LoVo (cell line): ENCODE measurements at places on chromosomes 12 and 14.
A peak's percentile ranks its signal among the peaks of the same experiment; 100 is the strongest.

GRCh38 chr12:10331642-10332239, 24.1 kb downstream of the KLRD1 start:
- DNase-seq: peak; percentile 73

GRCh38 chr12:33639975-33640374, 200.4 kb upstream of the SYT10 start:
- peak; percentile 20 for DNase-seq

GRCh38 chr14:58133739-58134138, 18.3 kb downstream of the ARMH4 start:
- no peak for DNase-seq

- peak; percentile 96 for DNase-seq
These were observed 101.2 kb upstream of the SLC38A2 start for GRCh38 chr12:46473634-46474329.

DNA sequence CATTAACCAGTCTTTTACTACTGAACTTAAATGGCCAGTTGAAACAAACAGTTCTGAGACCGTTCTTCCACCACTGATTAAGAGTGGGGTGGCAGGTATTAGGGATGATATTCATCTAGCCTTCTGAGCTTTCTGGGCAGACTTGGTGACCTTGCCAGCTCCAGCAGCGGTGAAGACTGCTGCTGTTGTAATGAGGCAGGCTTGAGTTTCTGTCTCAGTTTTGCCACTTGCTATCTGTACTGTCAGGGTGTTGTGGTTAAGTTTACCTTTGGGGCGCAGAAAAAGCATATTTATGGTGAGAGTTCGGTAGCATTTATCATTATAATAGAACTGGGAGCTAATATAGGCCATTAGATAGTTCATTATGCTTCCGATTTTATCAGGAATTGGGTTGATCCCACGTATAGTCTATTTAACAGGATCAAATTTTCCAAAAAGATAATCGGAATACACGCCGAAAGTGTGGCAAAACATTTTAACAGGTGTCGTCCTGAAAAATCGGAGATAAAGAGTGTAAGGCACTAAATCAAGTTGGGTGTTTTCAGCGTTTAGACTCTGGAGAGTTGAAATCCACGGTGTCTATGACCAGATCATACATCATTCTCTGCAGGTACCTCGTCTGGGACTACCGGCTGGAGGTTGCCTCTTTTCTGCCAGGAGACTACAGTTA, 688 bp upstream of the NECAP1 start:
- peak; percentile 31 for DNase-seq

- no peak for DNase-seq
These were observed 23.6 kb downstream of the PYGL start for GRCh38 chr14:50920482-50921230.

DNA sequence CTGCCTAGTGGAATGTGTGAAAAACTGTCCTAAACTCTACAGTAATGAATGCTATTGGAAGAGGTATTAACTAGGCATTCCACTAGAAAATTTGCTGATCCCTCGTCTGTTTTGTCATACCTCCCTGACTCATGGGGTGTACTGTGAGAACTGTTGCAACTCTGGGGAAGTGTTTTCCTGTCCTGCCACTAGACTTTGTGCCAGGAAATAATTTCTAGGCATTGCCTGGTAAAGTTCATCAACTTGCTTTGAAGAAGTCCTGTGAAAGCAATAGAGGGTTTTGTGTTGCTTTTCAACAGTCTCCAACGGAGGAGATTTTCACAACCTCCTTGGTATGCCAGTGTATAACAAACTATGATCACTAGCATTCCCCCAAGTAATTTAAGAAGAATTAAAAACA, 139.9 kb downstream of the AKAP6 start:
- DNase-seq: peak; percentile 8

DNA sequence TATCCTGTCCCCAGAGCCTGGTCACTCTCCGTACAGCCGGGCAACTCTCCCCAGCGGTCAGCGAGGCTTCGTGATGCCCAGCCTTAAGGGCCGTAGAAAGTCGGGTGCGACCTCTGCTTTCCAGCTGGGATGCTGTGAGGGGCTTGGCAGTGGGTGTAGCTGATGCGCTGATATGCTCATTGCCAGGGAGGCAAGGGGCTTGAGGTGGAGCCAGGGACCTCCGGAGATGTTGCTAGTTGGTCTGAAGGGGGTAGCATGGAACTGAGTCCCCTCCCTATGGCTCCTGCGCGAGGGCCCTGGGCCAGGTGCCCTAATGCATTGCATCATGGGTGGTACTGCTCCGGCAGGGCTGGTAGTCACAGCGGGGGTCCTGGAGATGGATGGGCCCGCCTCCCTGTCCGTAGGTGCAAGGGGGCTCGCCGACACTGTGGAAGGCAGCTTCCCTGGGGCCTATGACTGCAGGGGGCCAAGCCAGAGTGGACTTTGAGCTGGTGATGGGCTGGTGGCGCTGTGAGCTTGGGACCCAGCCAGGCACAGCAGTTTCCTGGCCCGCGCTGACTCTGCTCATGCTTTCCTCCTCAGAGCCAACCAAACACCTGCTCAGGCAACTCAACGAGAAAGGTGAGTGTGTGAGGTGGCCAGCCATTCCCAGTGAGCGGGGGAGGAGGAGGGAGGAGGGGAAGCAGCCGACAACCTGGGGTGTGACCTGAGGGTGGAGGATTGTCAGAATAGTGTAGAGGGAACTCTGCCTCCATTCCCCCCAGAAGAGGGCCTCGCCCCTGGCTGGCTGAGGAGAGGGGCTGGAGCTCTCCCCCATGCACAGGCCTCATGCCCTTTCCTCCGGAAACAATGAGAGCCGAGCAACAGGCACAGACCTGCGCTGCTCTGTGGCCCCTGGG, 32.3 kb downstream of the PLEKHG3 start:
- DNase-seq: no peak

- no peak for DNase-seq
These were observed 8.1 kb upstream of the CYP46A1 start for GRCh38 chr14:99675951-99676350.

DNA sequence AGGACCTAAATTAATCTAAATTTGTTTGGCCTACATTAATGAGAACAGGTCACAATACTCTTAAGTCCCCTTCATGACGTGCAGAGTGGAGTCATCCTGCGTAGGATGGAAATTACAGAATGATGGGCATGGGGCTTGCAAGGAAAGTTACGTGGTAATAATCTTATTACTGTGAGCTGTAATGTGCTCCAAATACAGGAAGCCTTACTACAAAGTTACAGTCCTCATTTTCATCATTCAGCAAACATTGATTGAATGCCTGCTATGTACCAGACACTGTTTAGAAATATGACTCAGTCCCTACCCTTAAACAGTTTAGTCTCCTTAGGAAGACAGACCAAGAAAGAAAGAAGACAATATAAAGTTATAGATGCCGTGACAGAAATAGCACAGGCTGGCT, 9.4 kb downstream of the HIGD1C start:
- no peak for DNase-seq

GRCh38 chr14:31965735-31966598, 111.1 kb upstream of the ARHGAP5 start:
- DNase-seq: peak; percentile 59
